ENCODE measurements at places on chromosomes 2 and 18.

DNA sequence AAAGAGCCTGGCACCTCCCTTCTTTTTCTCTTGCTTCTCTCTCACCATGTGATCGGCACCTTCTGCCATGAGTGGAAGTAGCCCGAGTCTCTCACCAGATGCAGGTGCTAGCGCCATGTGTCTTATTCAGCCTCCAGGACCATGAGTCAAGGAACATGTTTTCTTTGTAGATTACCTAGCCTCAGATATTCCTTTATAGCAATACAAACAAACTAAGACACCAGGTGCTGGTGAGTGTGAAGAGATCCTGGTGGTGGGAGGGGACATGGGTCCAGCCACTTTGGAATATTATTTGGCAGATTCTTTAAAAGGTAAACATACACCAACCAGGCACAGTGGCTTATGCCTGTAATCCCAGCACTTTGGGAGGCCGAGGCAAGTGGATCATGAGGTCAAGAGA lies 5.9 kb upstream of the USP40 start:
- DNase-seq = no peak

DNA sequence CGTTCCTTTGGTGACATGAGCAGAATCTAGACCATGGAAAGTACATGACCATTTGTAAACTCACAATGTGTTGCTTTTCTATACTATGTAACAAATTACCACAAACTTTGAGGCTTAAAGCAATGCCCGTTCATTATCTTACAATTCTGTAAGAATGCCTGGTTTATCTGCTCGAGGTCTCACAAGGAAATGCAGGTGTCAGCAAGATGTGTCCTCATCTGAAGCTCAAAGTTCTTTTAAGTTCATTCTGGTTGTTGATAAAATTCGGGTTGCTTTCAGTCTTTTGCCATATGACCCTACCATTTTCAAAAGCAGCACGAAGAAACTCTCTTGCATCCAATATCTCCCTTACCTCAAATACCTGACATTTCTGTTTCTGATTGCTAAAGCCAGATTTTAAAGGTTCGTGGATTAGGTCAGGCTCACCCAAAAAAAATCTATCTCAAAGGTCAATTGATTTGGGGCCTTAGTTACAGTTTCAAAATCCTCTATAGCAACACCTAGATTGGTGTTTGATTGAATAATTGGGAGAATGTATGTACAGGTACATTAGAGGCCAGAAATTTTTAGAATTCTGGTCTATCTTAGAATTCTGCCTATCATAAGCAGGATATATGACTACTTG lies 125.9 kb downstream of the TMEM131 start:
- DNase-seq = no peak

- no peak for DNase-seq
Observed at GRCh38 chr2:100285691-100286090, 36.6 kb downstream of the LONRF2 start.

GRCh38 chr2:205995260-205995659 lies 90.7 kb downstream of the INO80D start:
- DNase-seq = no peak

GRCh38 chr2:172861656-172862476 lies 126.2 kb downstream of the RAPGEF4 start:
- DNase-seq = no peak

- no peak for DNase-seq
Observed at GRCh38 chr18:79797518-79798345, at the start of gene KCNG2. TSS of gene KCNG2 (plus strand) at chr18:79797938. CDS start at chr18:79863668, 65,730 bp downstream.

- no peak for DNase-seq
Observed at GRCh38 chr18:70397259-70397925, 108.5 kb downstream of the SOCS6 start.

DNA sequence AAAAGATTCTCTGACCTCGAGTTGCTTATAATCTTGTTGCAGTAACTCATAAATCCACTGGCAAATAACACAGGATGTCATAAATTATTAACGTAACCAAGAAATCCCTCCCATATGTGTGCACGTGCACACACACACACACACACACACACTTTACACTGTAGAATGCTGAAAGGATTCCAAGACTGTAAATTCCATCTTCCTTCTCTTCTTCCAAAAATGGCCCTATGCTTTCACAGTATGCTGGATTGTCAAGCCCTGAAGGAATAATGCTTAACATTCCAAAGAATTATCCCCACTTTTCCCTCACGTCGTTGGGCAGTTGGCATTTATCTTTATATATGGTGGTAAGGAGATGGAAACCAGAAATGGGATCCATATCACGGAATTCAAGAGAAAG lies 117.5 kb upstream of the CRIM1 start:
- no peak for DNase-seq

- DNase-seq = no peak
Observed at GRCh38 chr2:120854014-120854620, 118.4 kb downstream of the GLI2 start.

DNA sequence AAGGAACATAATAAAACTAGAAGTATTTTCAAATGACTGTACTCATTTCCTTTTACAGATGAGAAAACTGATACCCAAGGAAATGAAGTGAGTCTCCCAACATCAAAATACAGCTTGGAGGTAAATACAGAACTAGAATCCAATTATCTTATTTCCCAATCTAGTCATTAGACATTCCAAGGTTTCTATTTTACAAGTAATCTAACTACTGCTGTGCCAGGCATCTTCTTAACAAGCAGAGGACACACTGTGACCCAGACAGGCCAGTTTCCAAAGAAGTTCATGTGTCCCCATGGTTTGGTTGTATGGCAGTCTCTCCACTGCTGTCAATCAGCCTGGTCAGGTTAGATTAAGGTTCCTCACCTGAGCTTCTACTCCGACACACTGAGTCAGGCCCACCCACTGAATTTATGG lies 143.5 kb downstream of the THADA start:
- no peak for DNase-seq

GRCh38 chr2:198252472-198252871 lies 448.1 kb downstream of the PLCL1 start:
- DNase-seq = no peak

GRCh38 chr2:37026050-37026449 lies 58.1 kb downstream of the HEATR5B start:
- no peak for DNase-seq

DNA sequence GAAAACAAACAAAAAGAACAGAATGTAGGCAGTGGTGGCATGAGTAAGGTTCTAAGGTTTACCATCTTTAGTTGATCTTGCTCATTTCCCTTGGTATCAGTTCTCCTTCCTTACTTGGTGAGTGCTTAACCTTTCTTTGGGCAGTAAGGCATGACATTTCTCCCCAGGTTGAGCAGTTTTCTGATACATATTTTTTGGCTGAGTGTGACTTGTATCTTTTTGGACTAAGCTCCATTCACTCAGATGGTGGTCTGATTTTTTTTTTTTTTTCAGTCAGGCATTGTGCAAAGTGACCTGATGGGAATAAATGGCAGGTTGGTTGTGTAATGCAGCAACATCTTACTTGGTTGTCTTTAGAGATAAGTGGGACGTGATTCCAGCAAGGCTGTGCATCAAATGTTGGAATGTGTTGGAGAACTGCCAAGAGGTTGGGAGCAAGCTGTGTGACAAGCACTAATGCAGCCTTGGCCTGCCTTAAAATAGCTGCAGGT lies 15.1 kb downstream of the SPTBN1 start:
- no peak for DNase-seq

DNA sequence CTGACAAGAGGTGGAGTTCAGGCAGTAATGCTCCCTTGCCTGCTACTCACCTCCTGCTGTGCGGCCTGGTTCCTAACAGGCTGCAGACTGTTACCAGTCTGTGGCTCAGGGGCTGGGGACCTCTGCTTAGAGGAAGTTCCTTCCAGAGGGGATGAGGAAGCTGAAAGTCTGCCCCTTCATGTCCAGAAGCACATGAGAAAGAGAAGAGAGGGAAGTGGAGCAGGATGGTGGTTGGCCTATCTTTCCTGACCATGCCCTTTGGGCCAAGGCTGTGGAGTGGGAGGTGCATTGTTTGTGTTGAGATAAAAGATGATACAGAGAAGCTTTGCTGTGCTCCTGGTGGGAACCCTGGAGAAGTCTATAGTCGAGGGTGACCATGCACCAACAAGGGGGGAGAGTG lies 112.5 kb downstream of the LPIN1 start:
- no peak for DNase-seq

DNA sequence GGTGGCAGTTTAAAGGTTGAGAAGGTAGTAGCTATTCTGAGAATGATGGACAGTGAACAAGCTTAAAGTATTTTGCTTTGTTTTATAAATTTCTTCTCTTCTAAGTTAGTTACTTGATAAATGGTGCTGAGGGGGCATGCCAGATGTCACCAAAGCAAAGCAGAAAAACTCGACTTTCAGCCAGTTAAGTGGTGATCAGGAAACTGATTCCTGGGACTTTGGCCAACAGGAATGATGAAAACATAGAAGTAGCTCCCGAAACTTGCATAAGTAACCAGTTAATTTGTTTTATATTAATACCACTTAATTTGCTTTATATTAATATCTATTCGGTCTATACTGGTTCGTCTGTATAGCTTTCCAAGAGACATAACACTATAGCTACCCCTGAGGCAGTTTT lies 82.6 kb downstream of the FANCL start:
- no peak for DNase-seq

- no peak for DNase-seq
Observed at GRCh38 chr18:63451799-63452660, 24.7 kb upstream of the SERPINB5 start.

DNA sequence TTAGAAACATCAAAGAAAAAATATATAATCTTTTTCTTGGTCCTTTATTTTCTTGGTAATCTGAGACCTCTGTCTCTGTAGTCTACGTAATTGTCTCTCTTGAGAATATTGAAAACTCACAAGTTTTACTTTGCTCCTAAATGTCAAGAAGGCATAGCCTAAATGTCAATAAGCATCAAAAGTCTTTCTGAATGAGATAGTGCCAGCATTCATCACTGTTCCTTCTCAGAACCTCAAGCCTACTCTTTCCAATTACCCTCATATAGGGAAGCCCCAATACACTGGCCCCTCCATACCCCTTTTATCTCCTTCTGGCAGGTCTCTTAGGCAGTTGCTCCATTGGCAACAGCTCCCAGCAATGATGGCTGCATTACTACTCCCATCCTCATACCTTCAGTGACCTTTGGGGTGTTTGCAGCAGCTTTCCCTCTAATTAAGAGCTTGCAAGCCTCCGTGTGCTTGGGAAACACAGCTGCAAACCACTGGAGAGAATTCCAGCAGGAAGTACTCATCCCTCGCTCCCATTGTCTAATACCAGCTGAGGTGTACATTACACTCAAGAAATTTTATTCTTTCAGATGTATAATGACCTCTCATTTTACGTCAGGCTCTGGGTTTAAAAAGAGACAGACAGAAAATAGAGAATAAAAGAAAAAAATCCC lies 95.8 kb downstream of the KYNU start:
- DNase-seq = no peak

GRCh38 chr18:51614967-51615571 lies 417.6 kb upstream of the MEX3C start:
- DNase-seq = no peak

DNA sequence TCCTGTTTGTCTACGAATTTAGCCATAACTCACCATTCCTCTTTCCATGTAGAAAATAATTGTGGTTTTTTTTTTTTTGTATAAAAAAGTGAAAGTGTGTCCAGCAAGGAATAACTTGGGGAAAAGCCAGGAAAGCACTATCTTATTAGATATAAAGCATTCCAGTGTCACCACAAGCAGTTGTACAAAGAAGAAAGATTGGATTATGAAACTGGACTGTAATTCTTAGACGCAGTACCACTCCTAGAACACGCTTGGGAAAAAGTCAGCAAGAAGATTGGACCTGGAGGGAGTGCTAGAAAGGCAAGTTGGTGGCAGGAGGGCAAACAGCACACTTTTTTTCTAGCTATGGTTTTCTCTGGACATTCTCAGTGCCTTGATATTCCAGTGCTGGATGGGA lies 186.7 kb downstream of the PARD3B start:
- no peak for DNase-seq

DNA sequence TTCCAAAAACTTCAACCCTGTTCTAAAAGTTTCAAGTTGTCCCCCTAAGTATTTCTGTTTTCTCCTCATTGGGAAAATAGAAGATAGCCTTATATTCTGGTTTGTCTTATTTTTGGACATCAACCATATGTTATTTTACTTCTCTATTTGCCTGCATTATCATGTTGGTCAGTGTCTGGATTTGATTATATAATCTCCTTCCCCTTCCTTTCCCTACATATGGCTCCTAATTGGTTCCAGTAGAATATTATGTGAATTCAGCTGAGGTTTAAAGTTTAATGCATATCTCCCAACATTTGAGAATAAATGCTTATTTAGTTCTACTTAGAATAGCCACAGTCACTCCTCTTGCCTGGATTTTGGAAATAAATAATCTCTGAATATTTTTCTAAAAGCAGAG lies 66.9 kb downstream of the OXER1 start:
- no peak for DNase-seq

DNA sequence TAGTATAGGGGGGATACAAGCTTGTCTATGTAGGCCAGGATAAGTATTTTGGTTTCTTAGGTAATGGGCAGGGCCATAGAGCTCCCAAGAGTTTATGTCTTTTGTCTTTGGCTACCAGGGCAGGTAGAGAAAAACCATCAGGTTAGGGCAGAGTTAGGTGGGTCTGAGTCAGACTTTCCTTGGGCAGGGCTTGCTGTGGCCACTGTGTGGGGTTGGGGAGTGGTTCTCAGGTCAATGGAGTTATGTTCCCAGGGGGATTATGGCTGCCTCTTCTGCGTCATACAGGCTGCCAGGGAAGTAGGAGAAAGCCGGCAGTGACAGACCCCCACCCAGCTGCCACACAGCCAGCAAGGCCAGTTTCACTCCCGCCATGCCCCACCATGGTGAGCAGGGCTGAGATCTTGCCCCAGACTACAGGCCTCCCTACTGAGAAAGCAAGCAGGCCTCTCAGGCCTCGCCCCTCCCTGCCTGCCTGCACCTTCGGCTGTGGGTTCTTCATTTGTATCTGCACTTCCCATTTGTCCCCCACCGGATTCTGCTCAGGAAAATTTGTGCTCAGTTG lies 55.5 kb downstream of the RPIA start:
- no peak for DNase-seq

GRCh38 chr2:109427661-109428091 lies 186.1 kb downstream of the SEPTIN10 start:
- no peak for DNase-seq

DNA sequence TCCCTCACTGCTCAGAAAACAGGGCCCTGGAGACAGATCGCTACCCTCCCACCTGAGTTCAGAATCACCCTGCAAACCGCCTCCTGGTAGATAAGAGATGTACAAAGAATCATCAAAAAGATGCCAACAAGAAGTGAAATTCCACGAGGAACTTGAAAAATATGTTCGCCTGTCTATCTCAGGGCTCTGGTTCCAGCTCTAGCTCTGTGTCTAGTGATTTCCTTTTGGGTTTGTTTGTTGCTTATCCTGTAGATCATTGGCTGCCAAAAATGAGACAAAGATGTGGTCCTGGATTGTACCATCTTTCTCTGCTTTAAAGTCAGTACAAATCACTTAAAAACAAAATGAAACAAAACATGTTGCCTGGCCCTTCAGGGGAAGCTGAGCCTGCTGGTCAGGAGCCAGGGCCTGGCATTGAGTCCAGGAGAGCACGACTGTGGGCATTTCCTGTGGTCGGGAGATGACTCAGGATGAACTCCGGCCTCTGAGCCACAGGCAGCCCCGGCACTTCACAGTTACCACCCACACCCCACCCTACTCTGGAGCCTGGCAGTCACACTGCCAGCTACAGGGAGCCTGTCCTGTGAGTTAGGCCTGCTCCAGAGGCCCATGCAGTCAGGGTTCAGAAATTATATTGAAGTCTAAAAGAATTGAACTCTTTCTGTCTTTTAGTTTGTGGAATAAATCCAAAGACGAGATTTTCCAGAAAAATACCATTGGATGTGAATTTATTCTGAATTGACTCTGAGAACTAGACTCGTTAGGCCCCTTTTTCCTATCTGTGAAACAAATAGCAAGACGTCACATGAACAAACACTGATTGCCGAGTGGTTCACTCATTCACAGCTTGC lies 8.0 kb upstream of the ITGB6 start:
- DNase-seq = no peak

Data from naive B cell (primary cell).